Small intestine (tissue), 16 donors: ENCODE measurements at places on chromosomes 16 and 17. TPM values are rescaled to one million over a fixed set of nuclear protein-coding genes. Genes with fewer than 3 reads are reported as not detected.

P2RX5 gene
- 5.6 TPM for polyA plus RNA-seq

TBC1D3H gene
- 0.58 TPM for polyA plus RNA-seq

KRTAP1-5 gene
- not detected for polyA plus RNA-seq

FAM171A2 gene
- polyA plus RNA-seq = not detected

ACSM5 gene
- polyA plus RNA-seq = not detected

FNDC8 gene
- 0.04 TPM for polyA plus RNA-seq

PIK3R6 gene
- polyA plus RNA-seq = 0.54 TPM

DNA sequence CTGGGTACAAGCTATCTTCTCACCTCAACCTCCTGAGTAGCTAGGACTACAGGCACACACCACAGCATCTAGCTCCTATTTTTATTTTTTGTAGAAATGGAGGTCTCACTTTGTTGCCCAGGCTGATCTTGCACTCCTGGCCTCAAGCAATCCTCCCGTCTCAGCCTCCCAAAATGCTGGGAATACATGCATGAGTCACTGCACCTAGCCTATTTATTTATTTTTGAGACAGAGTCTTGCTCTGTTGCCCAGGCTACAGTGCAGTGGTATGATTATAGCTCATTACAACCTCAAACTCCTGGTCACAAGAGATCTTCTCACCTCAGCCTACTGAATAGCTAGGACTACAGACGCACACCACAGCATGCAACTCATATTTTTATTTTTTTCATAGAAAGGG, 40.1 kb upstream of the RGS9 start:
- DNase-seq = no peak

DNA sequence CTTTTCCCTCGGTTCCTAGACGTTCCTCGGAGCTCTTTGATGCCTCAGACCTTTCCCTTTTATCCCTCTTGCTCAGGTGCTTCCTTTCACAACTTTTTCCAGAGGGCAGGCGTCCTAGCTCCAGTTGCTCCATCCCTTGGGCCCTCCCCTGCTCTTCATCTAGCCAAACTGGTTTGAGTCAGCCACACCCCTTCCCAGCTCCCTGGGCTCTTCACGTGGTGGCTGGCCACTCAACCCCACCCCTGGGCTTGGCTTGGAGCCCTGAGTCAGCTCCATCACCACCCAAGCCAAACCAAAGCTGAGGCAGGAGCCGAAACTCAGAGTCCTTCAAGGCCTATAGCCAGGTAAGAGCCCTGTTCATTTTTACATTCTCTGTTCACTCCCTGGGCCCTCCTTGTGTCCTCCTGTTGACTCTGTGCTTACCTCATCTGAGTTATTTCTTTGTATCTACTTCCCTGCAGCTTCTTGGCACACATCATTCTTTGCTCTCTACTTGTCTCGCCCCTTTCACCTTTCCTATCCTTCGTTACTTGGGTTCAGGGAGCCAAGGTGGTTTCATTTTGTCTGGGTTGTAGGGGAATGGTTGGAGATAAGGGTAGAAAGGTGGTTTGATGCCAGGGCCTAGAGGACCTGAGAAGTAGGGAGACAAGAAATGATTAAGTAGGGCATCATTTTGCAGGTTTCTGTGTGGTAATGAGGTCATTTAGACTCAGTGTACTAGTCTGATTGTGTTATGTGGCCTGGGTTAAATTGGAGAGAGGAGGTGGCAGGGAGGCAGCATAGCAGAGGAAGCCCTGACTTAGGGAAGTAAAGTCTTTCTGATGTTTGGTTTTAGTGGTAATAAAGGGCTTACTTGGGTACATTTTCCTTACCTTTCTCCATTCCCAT, 7.6 kb upstream of the PHKG2 start:
- peak; percentile 95 for DNase-seq

- peak; percentile 73 for DNase-seq
Measured at GRCh38 chr17:56834380-56835263, 671 bp downstream of the DGKE start.

DNA sequence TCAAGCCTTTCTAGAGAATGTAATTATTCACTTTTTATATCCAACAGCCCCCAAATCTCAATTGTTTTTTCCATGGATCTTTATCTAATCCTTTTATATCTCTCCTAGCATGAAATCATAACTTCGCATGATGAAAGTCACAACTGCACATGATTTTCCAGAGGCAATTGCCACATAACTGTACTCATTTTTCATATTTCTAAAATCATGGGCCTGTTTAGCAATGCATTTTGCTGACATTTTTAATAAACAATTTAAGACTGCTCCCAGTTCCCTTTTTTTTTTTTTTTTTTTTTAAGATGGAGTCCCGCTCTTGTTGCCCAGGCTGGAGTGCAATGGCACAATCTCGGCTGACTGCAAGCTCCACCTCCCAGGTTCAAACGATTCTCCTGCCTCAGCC, 83.5 kb downstream of the VMP1 start:
- DNase-seq = no peak

DNA sequence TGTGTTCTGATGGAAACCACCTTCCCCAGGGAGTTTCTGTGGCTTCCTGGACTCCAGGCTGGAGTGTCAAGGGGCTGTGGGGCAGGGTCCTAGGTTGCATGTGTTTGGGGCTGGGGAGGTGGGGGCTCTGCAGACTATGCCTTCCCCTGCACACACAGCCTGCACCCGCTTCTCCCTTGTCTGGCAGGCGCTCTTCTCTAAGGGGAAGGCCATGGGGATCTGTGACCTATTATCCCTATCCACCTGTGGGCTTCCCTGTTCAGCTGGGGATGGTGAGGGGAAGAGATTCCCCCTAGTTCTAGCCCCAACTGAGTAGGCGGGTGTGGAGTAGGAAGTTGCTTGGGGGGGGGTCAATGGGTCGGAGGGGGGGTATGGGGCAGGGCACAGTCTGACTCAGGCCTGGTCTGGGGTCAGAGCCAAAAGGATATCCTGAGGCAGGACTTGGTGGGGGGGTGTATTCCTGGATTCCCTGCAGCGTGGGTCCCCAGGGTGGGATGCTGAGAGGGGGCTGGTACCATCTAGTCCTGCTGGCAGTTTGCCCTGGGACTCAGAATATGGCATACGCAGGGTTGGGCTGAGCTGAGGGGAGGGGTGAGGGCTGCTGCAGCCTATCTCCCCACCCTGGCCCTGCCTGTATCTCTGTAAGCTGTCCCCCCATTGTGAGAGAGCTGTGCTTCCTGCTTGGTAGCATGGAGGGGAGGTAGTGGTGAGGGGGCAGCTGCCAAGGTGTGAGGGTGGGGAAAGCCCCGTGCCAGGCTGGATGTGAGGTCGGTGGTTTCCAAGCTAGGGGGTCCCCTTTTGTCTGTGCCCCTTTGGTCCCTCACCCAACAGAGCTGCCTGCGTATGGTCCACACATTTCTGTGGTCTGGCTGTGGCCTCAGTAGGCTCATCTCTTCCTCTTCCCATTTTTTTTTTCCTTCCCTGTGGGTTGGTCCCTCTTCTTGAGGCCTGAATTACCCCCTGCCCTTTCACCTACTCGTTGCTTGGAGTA, 14.7 kb downstream of the RARA start:
- DNase-seq = no peak

DNA sequence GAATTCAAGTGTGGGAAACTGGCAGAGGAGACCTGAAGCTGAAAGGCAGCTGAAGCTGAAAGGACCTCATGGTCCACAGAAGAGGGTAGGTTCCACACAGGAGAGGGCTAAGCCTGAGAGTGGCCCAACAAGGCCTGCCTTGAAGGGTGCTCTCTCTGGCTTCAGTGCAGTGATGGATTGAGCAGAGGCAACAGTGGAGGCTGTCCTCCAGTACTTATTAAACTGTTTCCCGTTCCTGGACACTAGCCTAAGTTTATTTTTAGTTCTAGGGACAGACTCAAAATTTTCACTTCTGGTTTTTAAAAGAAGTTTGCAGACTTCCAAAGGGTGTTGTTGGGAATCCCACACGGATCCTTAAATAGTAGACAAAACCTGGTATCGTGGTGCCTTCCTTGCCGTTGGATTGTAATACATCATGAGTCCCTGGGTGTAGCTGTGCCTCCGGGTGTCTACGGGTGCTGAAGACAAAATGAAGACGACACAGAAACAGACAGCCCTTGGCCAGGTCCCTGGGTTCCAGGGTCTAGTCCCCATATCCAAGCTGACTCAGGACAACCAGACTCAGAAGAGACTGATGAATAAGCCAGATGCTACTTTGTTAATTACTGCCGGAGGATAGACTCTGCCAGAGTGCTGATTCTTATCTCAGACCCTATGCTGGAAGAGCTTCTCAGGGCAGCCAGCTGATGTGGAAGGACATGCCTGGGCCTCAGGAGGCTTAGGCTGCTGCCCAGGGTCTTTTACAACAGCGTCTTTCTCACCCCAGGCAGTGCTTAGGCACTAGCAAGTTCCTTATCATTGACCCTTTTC, 7.1 kb upstream of the CMTM4 start:
- DNase-seq = no peak

- peak; percentile 61 for DNase-seq
Measured at GRCh38 chr17:17837966-17838962, 1.5 kb upstream of the SREBF1 start.

GRCh38 chr16:85584267-85584666, 28.9 kb upstream of the GSE1 start:
- DNase-seq = no peak

GRCh38 chr17:46795379-46795952, 23.0 kb downstream of the WNT3 start:
- no peak for DNase-seq

DNA sequence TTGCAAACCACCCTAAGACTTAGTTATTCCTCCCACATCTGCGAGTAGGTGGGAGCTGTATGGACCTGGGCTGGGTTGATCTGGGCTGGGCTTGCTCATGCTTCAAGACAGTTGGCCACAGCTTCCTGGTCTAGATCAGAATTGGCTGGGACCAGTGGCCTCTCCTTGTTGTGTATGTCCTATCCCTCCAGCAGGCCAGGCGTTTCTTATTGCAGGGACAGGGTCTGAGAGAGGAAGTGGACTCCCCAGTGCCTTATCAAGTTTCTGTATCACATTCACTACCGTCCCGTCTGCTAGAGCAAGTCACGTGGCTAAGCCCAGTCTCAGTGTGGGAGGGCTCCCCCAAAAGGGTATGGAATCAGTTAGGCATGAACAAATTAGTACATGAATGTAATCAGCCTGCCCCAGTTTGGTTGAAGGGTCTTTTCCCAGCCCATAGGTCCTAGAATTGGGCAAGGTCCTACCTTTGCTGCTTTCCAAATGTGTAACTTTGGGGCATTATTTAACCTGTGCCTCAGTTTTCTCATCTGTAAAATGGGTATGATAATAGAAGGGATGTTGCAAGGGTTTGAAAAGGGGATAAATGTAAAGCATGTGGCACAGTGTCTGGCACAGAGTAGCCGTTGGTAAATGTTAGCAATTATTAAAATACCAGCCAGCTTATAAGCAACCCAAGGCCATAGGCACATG, 36.0 kb downstream of the NKD1 start:
- DNase-seq = no peak

DNA sequence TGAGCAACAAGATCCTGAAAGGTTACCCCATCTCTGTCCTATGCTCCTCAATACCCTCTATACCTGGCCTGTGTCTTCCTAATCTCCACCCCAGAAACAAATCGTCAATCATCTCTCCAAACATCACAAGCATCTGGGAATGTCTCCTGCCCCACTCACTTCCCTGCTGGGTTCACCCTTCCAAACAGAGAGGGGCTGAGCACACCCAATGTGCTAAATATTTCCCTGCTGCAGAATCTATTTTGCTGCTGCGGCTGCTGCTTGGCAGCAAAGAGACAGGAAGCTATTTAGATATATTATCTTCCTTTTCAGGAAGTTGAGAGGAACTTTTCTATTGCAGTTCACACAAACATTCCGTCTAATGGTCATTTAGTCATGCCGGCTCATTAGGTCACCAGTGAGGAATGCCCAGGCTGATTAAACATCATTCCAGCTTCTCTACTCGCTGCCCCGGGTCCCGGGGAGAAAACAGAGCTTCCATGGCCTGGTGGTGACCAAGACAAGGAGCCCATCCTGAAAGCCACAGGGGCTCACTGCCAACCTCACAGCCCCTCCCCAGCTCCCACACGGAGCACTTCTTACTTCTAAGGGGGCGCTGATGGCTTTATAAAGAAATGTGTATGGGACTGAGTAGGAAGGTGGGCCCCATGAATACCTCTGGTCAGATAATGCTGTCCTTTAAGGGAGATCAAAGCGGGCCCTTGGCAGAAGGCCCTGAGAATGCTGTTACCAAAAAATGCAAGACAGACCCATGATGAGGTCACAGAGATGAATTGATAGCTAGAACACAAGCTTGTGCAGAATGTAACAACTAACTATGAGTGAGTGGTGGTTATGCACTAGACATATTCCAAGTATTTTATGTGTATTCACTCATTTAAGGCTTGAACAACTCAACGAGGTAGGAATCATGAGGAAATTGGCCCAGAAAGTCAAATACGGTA, 218.3 kb downstream of the SOX9 start:
- DNase-seq = peak; percentile 69

GRCh38 chr17:6145946-6146345, 75.8 kb downstream of the WSCD1 start:
- DNase-seq = no peak

GRCh38 chr17:33779234-33779591, 475.9 kb upstream of the CCL2 start:
- peak; percentile 61 for DNase-seq

DNA sequence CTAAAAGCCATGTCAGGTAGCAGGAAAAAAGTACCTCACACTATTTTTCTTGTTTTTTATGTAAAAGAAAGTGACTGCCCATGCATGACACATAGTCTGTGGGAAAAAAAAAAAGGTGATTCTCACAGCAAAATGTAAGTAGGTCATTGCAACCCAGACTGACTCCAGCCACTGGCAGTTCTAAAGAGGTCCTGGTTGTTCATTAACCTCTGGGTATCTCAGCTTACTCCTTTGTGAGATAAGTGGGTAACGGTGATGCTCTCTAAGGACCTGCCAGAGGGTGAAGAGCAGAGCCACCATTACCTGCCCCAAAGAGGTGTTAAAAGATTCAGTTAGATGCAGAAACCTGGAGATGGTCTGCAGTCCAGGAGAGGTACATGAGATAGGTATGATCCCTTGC, 531.9 kb downstream of the GRIN2A start:
- DNase-seq = no peak

DNA sequence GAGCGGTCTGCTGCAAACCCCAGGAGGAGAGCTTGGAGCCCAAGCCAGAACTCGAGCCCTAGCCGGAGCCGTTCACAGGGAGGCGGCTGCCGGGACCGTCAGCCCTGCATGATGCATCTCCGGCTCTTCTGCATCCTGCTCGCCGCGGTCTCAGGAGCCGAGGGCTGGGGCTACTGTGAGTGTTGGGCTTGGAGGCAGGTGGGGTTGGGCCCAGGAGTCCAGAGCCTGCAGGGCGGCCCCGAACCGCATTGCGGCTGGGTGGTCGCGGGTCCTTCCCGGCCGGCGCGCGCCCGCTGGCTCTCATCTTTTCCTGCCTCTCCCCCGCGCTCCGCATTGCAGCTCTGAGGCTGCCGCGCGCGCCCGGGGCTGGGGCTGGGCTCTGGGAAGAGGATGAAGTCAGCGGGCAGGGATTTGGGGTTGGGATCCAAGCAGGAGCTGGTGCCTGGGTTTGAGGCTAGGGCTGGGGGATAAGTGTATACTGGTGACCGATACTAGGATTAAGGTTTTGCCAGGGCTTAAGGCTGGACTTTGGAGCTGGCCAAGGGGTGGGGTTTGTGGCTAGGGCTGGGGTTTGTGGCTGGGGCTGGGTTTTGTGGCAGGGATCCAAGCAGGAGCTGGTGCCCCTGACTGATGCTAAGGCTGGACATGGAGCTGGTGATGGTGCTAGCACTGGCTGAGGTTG, 532 bp downstream of the CNTNAP1 start:
- peak; percentile 60 for DNase-seq

- DNase-seq = no peak
Measured at GRCh38 chr17:19014628-19015215, 10.2 kb upstream of the FAM83G start.
